Cerebellar nuclear complex (tissue), 1 donor: ENCODE measurements at places on chromosomes 4 and X.

DNA sequence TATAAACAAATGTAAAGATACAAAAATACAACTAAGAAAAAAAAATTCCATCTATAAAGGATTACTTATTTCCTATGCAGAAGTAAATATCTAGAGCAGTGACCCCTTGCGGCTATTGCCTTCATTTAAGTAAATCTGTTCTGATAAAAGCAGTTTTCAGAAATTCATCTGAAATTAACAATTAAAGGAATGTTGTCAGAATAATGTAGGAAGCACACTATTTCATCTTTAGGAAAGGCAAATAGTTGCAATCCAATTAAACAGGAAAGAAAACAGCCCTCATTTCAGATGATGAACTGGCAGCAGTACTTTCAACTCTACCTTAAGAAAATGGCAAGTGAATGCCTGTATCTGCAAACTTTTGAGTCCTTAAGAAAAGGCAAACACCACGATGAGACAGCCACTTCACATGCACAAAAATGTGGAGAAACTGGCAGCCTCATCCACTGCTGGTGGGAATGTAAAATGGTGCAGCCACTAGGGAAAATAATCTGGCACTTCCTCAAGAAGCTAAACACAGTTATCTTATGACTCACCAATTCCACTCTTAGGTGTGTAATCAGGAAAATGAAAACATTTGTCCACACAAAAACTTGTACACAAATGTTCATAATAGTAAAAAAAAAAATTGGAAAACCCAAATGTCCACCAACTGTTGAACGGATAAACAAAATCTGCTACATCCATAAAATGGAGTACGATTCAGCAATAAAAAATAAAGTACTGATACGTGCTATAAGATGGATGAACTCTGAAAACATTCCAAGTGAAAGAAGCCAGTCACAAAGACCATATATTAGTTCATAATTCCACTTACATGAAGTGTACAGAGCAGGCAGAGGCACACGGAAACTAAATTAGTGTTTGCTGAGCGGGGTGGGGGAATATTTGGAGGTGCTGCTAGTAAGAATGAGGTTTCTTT, 2.0 kb upstream of the THAP9 start:
- DNase-seq, result no peak

GRCh38 chr4:167114416-167114971, 119.8 kb downstream of the SPOCK3 start:
- DNase-seq, result no peak

- DNase-seq, result no peak
Measured at GRCh38 chr4:146443525-146443924, 78.2 kb downstream of the SLC10A7 start.

- no peak for DNase-seq
Measured at GRCh38 chrX:71109051-71109450, 2.3 kb downstream of the IL2RG start.

- no peak for DNase-seq
Measured at GRCh38 chrX:17778997-17779396, 41.7 kb downstream of the SCML1 start.

- DNase-seq, result no peak
Measured at GRCh38 chr4:112604589-112604988, 32.1 kb downstream of the ZGRF1 start.

- no peak for DNase-seq
Measured at GRCh38 chr4:155434904-155435303, 58.1 kb upstream of the MAP9 start.

DNA sequence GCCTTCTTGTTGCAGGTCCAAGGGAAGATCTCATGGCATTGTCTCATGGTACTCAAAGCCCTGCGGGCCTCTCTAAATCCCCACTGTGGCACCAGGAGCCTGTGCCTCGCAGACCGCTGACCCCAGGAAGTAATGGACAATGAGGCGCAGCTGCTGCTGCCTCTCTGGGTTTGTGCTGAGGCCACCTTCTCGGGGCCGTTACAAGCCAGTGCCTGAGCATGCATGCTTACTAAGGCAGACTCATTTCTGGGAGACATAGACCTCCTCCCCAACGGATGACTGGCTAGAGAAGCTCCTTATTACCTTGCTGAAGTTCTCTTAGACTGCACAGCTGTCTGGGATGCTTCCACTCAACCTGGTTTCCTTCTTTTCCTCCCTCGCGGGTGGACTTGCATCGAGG, 1.3 kb downstream of the BDH2 start:
- DNase-seq, result no peak

GRCh38 chr4:101699441-101700124, 90.9 kb upstream of the BANK1 start:
- DNase-seq, result no peak

GRCh38 chr4:106258145-106259045, 57.6 kb downstream of the TBCK start:
- DNase-seq, result no peak

- no peak for DNase-seq
Measured at GRCh38 chrX:69155786-69156520, 9.3 kb downstream of the PJA1 start.

- no peak for DNase-seq
Measured at GRCh38 chr4:70747874-70748273, 26.1 kb downstream of the RUFY3 start.

- DNase-seq, result no peak
Measured at GRCh38 chr4:6509587-6509986, 37.2 kb upstream of the PPP2R2C start.

DNA sequence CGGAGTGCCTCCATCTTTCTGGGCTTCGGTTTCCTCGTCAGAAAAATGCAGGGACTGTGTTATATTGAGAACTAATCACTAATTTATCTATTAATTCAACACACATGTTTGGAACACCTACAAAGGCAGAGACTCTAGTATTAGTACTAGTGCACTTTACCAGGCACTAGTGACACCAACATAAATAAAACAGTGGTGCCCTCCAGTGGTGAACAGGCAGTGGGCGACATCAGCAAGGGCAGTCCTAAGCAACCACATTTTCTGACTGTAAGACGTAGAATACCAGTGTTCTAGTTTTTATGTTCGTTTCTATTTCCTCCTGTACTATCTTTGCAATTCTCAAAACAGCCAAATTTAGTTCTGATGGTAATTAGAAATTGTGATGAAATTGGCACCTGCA, 69.1 kb upstream of the UCP1 start:
- no peak for DNase-seq

DNA sequence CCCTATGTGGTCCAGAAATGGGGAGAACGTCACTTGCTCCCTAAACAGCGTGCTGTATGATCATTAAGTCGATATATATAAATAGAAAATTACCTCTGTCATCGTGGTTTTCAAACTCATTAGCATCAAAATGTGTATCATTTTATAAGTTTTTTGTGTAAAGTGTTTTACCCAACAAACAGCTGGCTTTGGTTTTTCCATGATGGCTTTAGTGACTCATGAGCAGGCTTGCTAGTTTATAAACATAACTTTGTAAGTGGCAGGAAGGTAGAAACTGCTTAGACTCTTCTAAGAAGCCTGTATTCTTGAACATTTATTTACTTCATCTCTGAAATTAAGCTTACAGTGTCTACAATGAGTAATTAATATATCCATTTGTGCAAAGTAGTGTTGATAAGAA, 108.4 kb upstream of the DIPK2B start:
- no peak for DNase-seq

GRCh38 chr4:123846561-123846960, 450.0 kb downstream of the SPRY1 start:
- no peak for DNase-seq

GRCh38 chr4:2074588-2074987, 15.5 kb downstream of the NAT8L start:
- DNase-seq, result no peak

GRCh38 chrX:67730296-67730695, 186.5 kb downstream of the AR start:
- no peak for DNase-seq

DNA sequence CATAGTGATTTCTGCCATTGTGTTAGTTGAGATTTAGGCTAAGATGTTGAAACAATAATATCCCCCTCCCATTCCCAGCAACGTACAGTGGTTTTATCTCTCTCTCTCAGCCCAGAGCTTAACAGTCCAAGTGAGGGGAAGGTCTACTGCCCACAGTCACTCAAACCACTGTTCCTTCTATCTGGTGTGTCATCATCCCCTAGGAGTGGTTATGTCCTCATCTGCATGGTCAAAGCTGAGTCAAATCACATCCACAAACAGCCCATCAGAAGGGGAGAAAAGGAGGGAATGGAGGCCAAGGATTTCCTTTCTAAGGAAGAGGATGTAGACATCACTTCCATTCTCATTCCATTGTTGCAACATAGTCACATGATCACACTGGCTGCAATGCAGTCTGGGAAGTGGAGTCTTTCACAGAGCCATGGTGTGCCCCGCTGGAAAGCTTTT, 42.8 kb upstream of the CHRNA9 start:
- no peak for DNase-seq

- DNase-seq, result no peak
Measured at GRCh38 chr4:89889289-89889688, 5.4 kb upstream of the MMRN1 start.

GRCh38 chr4:55791666-55792065, 27.9 kb upstream of the EXOC1L start:
- DNase-seq, result no peak

DNA sequence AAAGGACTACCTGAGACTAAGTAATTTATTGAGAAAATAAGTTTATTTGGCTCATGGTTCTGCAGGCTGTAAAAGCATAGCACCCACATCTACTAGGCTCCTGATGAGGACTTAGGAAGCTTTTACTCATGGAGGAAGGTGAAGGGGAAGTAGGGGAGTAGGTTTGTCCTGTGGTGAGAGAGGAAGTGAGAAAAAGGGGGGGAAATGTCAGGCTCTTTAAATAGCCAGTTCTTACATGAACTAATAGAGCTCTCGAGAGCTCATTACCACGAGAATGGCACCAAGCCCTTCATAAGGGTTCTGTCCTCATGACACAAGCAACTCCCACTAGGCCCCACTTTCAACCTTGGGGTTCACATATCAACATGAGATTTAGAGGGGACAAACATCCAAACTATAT, 125.5 kb upstream of the NRK start:
- DNase-seq, result no peak

DNA sequence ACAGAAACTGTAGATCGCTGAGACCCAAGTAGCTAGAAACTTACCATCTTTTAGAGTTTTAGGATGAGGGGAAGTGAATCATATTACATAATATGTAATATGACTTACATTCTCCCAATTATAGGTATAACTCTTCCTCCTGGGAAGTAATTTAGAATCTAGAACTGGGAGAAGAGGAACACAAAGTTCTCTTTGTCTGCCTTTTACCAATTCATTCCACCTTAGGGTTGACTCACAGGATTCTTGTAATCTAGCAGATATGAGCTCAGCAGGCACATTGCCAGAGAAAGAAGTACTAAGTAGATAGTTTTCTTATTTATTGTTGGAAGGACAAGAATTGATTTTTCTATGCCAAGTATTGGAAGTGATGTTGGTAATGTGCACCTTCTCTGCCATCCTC, 58.0 kb upstream of the CCSER1 start:
- no peak for DNase-seq

DNA sequence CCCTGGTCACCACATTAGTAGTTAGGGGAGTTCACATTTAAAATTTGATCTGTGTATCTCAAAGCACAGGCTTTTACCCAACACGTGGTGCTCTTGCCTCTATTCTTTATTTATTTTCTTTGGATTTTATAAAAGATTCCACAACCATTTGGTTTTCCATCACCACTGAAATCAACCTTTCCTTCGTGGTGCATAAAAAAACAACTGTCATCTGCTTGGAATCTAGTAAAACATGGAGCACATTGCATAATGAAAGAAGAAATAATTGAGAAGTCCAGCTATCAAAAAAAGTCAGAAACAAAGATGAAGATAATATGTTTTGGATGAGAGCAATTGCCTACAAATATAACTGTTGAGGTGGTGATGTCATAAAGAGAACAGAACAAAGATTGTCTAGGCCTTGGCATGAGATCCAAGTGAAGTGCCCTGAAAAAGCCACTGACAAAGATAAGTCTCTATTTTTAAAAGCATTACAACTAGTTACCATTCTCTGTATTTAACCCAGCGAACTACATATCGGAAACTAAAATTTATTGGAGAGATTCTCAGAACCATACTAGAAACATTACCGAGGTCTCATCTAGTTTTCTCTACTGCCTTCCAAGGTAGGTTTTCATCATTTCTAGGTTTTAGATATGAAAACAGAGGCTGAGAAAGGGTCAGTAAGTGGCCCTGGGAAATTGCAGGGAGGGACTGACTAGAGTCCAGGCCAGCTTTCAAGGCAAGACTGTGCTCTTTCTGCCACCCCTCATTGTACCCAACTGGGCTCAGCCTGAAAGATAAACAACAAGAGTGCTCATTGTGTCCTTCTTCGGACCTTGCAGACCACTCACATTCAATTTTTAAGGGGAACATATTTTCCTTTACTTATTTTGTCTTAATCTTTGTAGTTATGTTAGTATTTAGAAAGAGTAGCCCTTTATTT, 127.3 kb downstream of the MAD2L1 start:
- no peak for DNase-seq

- no peak for DNase-seq
Measured at GRCh38 chrX:97290199-97290598, 406.5 kb downstream of the RPA4 start.

GRCh38 chr4:113692809-113693411, 68.6 kb downstream of the CAMK2D start:
- no peak for DNase-seq

DNA sequence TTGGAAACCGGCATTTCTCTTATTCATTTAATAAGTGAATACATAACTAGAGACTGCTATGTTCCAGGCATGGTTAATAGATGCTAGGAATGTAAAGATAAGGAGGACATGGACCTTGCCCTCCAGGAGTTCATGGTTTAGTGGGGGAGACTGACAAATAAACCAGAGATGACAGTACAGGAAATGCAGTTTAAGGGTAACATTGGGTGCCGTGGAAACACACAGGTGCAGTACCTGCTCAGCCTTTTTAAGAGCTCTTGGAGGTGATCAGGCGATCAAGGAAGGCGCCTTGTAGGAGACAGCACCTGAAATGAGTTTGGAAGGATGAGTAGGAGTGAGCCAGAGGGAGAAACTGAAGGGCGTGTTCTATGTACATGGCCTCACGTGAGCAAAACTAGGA, 145.8 kb downstream of the AASDH start:
- DNase-seq, result no peak

DNA sequence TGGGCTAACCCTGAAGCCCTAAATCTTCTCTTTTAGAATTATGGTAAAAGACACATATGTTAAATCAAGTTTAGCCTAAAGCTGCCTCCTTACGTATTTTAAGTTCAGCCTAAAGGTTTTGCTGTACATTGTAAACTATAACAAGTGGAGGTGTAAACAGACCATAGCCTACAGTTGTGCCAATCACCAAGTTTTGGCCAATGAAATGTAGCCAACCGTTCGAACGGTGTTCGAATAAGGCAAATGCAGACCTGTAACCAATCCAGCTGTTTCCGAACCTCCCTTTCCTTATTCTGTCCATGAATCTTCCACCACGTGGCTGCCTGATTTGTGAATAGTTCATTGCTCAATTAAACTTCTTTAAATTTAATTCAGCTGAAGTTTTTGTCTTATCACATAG, 52.1 kb upstream of the TBC1D9 start:
- no peak for DNase-seq

GRCh38 chr4:106700321-106700720, 331.7 kb upstream of the GIMD1 start:
- DNase-seq, result no peak

- no peak for DNase-seq
Measured at GRCh38 chr4:110096405-110096804, 102.0 kb downstream of the ELOVL6 start.

GRCh38 chr4:24988776-24989175, 42.0 kb downstream of the LGI2 start:
- DNase-seq, result no peak
